ENCODE measurements at places on chromosomes 3 and 15.

- DNase-seq = no peak
These were observed 11.9 kb downstream of the MCM2 start for GRCh38 chr3:127610105-127610504.

GRCh38 chr3:133441867-133442270 is 42.0 kb downstream of the BFSP2 start:
- DNase-seq = no peak

GRCh38 chr15:99439524-99439835 is 126.3 kb upstream of the MEF2A start:
- DNase-seq = no peak

- DNase-seq = no peak
These were observed 1686.7 kb downstream of the SI start for GRCh38 chr3:163391407-163392181.

DNA sequence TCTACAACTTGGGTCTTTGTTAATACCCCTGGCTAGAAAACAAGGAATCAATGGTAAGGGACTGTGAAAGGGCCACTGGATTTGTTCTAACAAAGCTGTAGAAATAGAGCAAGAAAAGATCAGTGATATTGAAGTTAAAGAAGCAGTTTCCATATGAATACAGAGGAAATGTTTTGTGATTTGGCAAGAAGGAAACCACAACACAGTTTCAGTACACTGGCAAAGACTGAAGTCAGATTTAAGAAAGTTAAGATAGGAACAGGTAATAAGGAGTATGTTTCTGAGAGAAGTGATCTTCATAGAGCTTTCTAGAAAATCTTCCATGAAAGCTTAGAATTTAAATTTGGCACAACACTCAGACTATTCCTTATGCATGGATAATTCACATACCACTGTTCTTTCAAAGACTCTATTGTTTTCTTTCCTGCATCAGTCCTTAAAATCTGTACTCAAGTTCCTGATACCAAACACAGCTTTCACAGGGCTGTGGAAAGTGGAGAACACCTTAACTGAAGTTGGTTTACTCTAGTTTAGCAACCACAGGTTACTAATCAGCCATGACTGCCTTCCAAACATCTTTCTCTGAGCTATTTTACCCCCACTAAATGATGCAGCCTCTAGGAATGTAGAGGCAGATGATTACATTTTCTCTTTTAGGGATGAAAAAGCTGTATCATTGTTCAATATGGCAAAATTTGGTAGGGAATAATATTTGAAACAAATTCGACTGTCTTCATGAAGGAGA is 32.4 kb upstream of the ALCAM start:
- DNase-seq = no peak

DNA sequence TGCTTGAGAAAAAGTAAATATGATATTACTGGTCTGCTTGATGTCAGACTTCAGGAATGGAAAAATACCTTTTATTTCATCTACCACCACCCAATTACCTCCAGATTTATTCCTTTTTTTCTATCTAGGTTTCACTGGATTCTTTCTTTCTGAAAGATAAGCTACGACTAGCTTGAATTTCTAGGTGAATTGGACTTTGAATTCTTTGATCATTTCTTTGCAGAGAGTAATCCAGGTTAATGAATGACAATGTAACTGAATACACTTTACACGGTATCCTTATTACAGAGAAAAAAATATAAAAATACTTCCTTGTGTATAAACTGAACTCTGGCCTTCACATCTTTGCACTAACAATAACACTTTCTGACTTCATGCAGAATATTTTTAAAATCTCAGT is 59.5 kb upstream of the TRPC1 start:
- no peak for DNase-seq

GRCh38 chr3:140883428-140884040 is 58.1 kb upstream of the SLC25A36 start:
- no peak for DNase-seq

DNA sequence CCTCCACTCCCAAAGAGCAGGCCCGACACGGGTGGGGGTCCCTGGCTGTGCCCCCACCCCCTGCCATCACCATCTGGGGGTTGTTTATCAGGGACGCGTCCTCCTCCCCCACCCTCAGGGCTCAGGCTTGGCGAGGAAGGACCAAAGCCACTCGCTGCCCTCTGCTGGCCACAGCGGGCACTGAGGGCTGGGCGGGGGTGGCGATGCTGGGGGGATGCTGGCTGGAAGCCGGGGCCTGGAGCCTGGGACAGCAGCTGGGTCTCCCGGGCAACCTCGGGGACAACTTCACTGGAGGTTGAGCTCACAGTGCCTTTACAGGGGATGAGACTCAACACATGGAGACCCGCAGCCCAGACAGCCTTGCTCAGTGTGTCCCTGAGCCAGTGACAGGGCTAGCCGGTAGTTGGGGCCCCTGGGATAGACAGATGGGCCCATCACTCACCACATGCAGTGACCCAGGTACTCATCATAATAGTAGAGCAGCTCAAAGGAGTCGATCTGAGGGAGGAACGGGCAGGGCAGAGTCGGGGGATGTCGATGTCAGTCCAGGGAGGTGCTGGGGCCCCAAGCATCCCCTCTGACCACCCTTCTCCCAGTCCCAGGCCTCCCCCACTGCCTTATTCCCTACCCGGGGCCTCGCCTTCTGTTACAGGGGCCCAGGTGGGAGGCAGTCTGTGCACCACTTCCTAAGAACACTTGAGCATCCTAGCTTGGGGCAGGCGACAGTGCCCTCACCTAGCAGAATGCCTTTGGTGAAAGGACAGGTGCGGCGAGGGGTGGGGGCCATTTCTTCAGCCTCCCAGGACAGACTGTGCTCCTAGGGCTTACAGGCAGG is 5.9 kb upstream of the CALML4 start:
- DNase-seq = no peak

- DNase-seq = no peak
These were observed 15.3 kb upstream of the RTP4 start for GRCh38 chr3:187352581-187353575.

DNA sequence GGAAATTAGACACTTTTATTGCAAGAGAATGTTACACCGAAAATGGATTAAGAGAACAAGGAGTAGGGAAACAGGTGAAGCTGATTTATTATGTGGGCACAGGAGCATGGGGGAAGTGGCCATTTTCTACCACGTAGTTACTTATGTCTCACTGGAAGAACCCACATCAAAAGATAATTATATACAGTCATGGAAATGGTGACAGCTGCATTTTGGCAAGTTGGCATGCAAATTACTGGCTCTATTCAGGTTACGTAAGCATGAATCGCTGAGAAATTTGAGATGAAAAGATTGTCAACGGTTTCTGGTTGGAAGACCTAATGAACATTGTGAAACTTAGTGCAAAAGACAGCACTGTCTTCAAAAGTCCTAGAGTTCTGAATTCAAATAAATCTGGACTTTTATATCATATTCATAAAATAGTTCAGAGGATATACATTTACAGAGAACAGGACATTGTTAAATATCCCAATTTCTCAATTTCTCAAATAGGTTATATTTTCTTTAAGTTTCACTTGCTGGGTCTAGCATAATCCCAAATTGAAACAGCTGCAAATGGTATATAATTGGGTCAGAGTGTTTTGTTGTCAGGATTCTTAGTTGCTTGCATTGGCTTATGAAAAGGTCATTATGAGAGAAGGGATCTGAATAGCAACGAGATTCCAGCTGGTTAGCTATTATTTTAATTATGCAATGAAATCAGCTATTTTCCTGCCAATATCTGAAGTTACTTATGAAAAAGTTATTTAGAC is 567.8 kb downstream of the ZPLD1 start:
- DNase-seq = no peak
